ENCODE measurements at places on chromosomes 2 and 18.

DNA sequence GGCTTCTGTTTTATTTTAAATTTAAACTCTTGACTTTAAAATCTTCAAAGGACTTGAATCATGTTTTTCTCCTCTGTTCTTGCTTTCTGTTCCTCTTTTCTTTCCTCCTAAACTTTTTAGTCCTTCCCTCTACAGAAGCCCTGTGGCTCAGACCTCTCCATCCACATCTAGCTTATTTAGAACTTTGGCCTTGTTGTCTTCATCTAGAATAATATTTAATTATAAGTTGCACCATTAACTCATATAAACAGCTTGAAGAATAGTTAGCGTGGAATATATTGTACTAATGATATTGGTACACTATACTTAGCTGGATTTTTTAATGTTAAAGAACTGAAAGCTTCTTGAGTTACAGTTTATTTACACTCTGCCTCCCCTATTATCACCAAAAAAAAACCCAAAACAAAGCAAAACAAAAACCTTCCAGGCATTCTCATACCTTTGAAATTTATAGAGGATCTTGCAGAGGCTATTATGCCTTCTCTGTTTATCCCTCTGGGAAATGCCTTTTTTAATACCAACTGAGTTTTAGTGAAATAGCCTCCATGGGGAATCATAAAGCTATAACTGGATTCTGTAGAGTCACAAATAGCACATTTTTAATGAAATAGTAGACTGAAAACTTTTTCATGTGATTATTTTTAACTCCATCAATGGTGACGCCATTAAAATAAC lies 9.2 kb upstream of the CCDC141 start:
- no peak for DNase-seq

GRCh38 chr18:71797554-71797953 lies 746.6 kb downstream of the CBLN2 start:
- DNase-seq = no peak

GRCh38 chr2:48589170-48589767 lies 28.4 kb upstream of the GTF2A1L start:
- no peak for DNase-seq

DNA sequence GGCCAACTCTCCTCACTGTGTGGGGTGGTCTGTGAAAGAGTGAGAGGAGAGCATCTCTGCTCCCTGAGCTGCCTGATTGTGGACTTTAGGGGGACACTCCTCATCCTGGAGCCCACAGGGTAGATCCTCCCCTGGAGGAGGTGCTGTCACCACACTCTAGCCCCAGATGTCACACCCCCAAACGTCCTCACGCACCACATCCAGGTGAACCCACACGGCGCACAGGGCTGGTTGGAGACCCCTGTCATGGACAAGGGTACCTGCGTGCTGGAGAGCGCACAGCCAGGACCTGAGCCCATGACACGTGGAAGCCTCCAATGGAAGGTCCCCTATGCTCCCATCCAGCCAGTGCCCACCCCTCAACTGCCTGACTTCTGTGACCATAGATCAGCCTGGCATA lies 10.5 kb downstream of the AGXT start:
- no peak for DNase-seq

- peak; percentile 51 for DNase-seq
Observed at GRCh38 chr2:223101340-223102039, 49.5 kb downstream of the KCNE4 start.

Measured in ecto neural progenitor cell (in vitro differentiated cells).